ENCODE measurements at places on chromosomes 12 and 14.

GRCh38 chr12:44403185-44403584 lies 472.9 kb downstream of the NELL2 start:
- no peak for DNase-seq

DNA sequence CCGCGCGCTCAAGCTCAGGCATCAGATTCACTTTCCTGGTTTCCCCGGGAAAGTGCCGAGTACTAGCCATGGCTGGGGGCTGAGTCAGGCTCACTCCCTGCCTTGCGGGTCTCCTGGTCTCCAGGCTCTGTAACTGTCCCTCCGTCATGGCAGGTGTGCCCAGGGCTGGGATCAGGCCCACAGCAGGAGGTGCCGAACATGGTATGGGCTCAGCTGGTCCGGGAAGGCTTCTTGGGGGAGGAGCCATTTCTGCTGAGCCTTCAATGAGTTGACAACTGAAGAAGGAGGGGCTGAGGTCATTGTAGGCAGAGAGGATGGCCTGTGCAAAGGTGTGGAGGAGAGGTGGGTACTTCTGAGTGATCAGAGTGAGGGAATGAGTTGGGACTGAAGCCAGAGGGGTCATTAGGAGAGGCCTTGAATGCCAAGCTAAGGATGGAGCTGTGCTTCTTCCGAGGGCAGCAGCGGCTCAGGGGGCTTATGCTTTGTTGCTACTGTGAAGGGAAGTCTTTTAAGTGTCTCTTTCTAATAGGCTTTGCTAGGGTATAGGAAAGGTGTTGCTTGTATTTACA lies 769 bp downstream of the EXOC3L4 start:
- no peak for DNase-seq

GRCh38 chr12:21827083-21827482 lies 52.6 kb upstream of the KCNJ8 start:
- no peak for DNase-seq

DNA sequence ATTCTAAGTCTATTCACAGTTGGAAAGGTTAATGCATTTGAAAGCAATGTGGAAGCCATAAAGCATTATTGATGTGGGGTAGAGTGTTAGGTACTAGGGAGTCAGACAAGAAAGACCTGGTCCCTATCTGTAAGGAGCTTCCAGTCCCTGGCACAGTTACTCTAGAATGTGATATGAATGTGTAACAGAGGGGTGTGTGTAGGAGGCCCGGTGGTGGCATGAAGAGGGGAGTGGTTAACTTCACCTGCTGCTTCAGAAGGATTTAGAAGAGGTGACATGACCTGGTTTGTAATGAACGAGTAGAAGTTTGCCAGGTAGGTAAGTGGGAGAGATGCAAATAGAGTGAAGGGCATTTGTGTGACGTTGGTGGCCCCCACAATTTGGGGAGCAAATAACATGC lies 15.1 kb upstream of the GALNT6 start:
- no peak for DNase-seq

GRCh38 chr12:19506497-19506896 lies 67.2 kb downstream of the AEBP2 start:
- DNase-seq: no peak

DNA sequence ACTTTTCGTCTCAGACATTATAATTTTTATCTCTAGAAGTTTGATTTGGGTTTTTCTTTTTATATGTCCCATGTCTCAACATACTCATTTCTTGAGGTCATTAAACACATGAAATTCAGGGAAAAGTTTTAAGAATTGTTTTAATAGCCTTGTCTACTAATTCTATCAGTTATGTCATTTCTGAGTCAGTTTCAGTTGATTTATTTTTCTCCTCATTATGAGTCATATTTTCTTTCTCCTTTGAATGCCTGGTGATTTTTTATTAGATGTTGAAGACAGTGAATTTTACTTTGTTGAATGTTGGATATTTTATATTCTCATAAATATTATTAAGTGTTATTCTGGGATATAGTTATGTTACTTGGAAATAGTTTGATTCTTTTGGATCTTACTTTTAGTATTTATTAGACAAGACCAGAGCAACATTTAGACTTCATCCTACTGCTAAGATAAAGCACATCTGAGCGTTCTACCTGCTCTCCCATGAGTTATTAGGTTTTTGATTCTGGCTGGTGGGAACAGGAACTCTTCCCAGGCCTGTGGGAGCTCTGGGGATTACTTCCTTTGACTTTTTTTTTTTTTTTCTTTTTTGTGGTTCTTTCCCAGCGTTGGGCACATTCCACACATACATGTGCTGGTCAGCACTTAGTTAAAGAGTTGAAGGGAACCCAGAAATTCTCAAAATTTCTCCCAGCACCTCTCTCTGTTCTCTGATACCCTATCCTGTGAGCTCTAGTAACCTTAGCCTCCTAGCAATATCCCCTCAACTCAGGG lies 1157.7 kb downstream of the BCL11B start:
- no peak for DNase-seq

GRCh38 chr14:26344596-26344995 lies 253.2 kb downstream of the NOVA1 start:
- no peak for DNase-seq

DNA sequence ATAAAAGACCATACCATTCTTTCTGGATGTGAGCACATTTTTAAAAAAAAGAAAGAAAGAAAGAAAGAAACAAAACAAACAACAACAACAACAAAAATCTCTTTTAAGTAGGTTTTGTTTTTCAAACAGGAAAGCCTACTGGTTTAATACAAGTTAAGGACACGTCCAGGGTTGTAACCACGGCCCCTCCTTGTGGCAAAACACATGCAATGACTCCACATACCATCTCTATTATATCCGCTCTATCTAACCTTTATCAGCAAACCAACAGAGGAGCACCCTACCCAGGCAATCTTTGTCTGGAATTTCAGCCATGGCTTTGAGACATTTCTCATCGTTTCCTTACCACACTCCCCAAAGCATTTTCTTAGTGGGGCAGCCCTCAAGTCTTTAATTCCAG lies 360.5 kb upstream of the TMPO start:
- peak; percentile 51 for DNase-seq

GRCh38 chr12:41014643-41015020 lies 173.5 kb upstream of the PDZRN4 start:
- no peak for DNase-seq

- peak; percentile 15 for DNase-seq
Observed at GRCh38 chr12:10136637-10137205, 6.7 kb upstream of the CLEC7A start.

DNA sequence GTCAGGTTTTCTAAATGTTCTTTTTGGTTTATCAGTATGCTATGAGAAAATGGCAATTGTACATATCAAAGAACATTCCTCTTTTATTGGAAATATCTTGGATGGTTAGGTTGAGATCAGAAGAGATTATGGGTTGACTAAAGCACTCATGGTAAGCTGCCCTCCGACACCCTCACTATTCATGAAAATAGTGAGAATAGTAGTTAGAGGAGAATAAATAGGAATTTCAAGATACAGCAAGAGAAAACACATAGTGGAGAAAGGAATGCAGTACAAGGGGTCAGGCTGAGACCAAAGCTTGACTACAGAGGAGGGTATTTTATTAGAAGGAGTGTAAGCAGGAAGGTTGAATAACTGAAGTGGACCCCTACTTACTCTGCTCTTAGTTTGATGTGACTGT lies 112.5 kb downstream of the PTPRQ start:
- no peak for DNase-seq

- DNase-seq: no peak
Observed at GRCh38 chr14:58739674-58740073, 101.9 kb downstream of the DACT1 start.

DNA sequence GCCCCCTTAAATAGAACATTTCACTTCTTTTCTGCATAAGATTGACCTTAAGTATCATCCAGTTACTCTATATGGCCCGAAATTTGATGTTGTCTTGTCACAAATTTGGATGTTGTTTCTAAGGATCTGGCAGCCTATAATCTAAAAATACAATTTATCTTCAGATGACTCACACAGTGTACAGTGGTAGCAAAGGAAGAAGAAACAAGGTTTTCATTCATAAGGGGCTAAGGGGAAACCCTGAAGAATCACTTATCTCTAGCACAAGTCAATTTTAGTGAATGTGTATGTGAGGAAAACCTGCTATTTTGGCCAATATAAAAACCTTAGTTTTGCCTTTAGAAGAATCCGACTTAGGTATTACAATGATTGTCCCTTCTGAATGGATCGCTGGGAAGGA lies 606.3 kb upstream of the LRFN5 start:
- DNase-seq: no peak

GRCh38 chr12:57127101-57127725 lies 1.1 kb upstream of the LRP1 start:
- DNase-seq: peak; percentile 70

- DNase-seq: no peak
Observed at GRCh38 chr14:70886421-70887206, 20.6 kb upstream of the PCNX1 start.

DNA sequence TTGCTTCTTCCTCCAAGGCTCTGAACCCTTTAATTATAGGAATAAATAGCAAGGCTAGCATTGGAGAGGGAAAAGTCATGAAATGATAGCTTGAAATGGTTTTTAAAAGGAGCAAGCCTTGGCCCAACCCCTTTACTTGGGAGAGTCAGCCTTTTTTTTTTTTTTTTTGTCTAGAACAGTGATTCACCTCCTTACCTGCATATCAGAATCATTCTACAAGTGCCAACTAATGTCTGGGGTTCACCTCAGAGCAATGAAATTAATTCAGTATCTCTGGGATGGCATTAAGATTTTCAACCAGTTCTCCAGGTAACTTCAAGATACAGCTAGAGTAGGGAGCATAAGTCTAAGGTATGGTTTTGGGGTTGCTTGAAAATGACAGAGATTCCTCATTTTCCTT lies 41.3 kb upstream of the TMTC2 start:
- no peak for DNase-seq

DNA sequence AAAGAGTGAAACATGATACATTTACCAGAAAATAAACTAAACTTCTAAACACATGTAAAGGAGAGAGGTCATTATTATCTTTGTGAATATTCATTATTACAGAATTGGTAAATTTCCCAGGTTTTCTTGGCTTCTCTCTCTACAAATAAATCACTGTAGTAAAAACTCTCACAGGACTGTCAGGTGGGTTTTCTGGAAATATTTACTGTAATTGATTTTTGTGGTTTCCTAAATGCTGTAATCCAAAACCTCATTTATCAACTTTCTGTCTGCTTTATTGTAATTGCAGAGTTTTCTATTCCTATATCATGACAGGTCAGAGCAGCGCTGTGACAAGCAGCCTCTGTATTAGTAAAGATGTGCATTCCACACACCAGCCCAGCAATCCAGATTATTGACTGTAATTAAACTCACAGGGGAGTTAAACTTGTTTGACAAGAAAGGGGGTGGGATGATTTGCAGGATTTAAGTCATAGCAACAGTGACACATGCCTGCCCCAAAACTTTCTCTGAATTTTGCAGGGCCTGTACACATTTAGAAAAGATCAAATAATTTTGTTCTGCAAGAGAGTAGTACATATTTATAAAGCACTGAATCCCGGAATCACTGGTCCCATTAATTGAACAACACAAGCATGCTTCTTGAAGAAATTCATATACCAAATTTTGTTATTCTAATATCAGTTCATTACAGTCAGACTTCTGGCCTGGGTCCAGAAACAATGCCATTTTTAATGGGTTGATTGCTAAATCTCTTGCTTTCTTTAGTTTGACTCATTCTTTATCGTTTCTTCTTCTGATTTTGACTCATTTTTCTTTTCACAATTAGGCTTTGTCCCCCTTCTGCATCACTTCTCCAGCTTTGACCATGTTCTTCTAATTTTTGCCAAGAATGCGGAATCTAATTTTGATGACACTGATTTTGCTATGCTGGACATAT lies 42.2 kb downstream of the PTPRO start:
- DNase-seq: peak; percentile 11

DNA sequence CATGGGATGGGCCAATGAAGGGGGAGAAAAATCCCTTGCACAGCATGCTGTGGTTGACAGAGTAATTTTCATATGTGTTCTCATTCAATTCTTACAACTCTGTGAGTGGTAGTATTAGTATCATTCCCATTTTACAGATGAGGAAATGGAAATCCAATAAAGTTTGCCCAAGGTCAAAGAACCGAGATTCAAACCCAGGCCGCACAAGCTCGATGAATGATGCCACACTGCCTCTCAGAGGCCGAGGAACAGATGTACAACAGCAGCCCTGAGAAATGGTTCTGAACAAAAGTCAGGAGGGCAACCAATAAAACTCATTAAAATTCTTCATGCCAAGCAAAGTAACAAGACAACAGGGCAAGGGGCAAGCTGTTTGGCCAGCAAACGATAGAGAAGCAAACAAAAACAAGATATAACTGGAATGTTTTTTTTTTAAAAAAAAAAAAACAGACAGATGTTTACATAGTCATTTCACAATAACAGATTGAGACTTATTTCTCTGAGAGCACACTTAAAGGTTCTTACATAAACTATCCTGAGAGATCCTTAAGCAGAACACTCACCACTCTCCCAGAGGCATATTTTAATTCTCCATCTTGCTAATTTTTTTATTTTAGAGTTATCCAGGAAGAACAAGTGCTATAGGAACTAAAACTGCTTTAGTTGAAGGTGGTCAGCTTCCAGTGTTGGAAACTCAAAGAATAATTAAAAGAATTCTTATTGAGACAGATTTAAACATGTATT lies 85.8 kb downstream of the EXOC5 start:
- DNase-seq: peak; percentile 45

DNA sequence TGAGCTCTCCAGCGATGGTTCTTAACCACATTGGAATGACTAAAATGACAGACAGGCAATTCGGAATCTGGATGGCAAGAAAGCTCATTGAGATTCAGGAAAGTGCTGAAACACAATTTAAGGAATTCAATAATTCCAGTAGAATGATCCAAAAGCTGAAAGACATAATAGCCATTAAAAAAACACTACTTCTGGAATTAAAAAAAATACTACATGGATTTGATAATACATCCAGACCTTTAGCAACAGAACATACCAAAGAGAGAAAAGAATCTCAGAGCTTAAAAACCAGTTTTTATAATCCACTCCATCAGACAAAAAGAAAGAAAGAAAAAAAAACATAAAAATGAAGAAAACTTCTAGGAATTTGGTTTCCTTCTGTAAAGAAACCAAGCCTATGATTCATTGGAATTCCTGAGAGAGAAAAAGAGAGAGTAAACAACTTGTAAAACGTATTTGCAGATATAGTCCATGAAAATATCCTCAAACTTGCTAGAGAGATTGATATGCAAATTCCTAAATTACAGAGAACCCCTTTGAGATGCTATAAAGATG lies 52.8 kb downstream of the SLCO1B1 start:
- DNase-seq: no peak

DNA sequence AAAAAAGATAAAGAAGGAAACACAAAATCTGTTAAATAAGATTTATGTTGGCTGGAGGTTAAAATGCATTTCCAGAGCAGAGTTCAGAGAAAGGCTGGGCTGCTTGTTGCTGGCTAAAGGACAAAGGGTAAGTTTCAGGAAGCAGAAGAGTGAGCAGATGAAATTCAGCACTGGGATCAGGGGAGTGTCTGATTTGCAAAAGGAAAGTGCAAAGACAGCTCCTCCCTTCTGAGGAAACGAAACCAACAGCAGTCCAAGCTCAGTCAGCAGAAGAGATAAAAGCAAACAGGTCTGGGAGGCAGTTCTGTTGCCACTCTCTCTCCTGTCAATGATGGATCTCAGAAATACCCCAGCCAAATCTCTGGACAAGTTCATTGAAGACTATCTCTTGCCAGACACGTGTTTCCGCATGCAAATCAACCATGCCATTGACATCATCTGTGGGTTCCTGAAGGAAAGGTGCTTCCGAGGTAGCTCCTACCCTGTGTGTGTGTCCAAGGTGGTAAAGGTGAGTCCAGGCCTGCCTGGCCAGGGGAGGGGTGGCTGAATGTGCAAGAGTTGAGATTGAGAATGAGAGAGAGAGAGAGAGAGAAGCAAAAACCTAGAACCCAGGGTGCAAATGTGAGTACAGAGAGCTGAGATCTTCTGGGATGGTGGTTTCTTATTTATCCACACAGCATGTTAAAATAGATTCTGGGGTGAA lies at the start of gene OAS1:
TSS of gene OAS1 (plus strand) at position 251 of the 703 bp plus-strand sequence. CDS start at position 329, 78 bp downstream.
- peak; percentile 32 for DNase-seq

GRCh38 chr12:22321018-22321605 lies 13.4 kb downstream of the ST8SIA1 start:
- no peak for DNase-seq

Data from NCI-H1417 (cell line).